Fibroblast of lung (primary cell): ENCODE measurements at places on chromosomes 1 and 21.

GRCh38 chr1:182111496-182111895 lies 50.0 kb upstream of the ZNF648 start:
- DNase-seq: no peak

GRCh38 chr1:18239671-18240070 lies 132.1 kb downstream of the IGSF21 start:
- no peak for DNase-seq

- DNase-seq: no peak
Observed at GRCh38 chr1:237705462-237705861, 185.3 kb downstream of the ZP4 start.

- DNase-seq: no peak
Observed at GRCh38 chr1:116531917-116532316, 38.9 kb downstream of the CD58 start.

GRCh38 chr1:227351443-227351842 lies 33.2 kb upstream of the CDC42BPA start:
- peak; percentile 60 for DNase-seq

DNA sequence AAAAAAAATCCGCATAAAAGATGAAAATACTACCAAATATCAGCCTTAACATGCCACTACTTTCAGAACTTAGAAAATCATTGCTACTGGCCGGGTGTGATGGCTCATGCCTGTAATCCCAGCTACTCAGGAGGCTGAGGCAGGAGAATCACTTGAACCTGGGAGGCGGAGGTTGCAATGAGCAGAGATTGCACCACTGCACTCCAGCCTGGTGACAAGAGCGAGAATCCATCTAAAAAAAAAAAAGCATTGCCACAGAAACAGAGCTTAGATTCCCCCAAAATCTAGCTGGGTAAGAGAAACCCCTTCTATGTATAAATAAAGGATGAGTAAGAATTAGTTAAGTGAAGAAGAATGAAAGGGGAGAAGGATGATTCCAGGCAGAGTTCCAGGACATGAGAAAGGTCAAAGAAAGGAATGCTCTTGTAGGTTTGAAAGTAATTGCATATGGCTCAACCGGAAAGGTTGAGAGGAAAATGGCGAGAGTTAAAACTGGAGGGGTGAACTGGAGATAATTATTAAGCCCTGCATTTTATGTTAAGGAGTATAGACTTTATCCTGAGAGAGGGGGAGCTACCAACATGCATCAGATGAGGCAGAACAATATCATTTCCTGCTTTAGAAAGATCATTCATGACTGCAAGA lies 19.7 kb upstream of the NRDC start:
- DNase-seq: peak; percentile 95

- no peak for DNase-seq
Observed at GRCh38 chr1:37708471-37708870, 16.2 kb downstream of the CDCA8 start.

DNA sequence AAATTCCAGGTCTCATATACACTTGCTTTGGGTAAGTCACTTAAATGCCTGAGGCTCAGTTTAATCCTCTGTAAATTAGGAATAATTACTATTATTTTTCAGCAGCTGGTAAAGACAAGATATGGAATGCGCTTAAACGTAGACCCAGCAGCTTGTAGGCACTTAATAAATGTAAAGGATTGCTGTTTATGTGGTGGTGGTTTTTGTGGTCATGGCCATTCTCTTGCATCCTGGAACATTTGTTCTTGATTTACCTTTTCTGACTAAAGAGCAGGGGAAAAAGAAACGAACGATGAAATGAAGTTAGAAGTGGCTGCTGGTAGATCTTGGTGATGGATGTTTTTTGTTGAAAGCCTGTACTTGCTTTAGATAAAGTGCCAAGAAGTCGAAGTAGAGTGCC lies 195.0 kb upstream of the FOXD3 start:
- peak; percentile 11 for DNase-seq

DNA sequence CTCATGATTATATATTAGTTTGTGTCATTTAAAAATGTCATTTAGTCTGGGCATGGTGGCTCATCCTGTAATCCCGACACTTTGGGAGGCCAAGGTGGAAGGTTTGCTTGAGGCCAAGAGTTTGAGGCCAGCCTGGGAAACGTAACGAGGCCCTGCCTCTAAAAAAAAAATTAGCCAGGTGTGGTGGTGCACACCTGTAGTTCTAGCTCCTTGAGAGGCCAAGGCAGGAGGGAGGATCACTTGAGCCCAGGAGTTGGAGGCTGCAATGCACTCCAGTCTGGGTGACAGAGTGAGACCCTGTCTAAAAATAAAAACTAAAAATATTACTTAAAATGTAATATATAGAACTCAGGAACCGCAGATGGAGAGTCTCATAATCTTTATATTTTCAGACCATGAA lies 34.6 kb downstream of the RUNX3 start:
- DNase-seq: no peak

DNA sequence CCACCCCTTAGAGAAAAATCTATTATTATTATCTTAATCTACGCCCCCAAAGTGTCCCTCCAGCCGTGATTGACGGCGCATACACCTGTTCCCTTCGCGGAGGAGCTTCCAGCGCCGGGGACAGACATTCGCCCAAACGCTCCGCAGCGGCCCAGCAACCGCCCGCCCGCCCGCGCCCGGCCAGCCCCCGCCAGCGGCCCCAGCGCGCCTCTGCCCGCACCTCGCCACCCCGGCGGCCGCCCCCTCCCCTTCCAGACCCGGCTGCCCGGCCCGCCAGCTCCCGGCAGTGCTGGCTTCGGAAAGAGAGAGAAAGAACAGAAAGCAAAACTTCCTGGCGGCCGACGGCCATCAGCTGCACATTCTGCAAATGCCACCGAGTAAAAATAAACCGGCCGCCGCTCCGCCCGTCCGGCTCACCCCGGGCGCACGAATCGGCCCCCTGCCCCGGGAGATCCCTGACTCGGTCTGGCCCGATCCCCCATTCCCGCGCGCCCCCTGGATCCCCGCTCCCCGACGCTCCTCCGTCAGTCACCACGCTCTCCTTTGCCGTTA lies 1.6 kb downstream of the CASZ1 start:
- peak; percentile 11 for DNase-seq

DNA sequence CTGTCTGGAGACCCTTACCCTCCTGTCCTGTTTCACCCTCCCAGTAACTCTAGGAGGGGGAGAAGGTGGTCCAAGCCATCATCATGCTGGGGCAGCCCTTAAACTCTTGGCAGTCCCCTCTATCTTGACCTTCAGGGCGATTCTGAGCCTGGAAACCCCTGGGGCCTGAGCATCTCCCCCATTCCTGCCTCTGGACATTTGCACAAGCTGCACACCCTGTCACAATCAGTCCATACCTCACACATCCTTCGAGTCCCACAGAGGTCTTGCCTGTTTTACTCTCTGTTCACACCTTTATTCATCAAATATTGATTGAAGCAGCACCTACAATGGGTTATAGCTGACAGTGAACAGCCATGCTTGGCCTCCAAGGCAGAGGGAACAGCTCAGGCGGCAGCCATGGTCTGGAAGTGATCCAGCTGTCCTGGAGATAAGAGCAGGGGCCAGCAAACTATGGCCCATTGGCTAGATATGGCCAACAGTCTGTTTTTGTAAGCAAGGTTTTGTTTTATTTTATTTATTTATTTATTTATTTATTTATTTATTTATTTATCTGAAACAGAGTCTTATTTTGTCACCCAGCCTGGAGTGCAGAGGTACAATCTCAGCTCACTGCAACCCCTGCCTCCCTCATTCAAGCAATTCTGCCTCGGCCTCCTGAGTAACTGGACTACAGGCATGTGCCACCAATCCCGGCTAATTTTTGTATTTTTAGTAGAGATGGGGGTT lies 7.1 kb upstream of the FAM131C start:
- DNase-seq: no peak

DNA sequence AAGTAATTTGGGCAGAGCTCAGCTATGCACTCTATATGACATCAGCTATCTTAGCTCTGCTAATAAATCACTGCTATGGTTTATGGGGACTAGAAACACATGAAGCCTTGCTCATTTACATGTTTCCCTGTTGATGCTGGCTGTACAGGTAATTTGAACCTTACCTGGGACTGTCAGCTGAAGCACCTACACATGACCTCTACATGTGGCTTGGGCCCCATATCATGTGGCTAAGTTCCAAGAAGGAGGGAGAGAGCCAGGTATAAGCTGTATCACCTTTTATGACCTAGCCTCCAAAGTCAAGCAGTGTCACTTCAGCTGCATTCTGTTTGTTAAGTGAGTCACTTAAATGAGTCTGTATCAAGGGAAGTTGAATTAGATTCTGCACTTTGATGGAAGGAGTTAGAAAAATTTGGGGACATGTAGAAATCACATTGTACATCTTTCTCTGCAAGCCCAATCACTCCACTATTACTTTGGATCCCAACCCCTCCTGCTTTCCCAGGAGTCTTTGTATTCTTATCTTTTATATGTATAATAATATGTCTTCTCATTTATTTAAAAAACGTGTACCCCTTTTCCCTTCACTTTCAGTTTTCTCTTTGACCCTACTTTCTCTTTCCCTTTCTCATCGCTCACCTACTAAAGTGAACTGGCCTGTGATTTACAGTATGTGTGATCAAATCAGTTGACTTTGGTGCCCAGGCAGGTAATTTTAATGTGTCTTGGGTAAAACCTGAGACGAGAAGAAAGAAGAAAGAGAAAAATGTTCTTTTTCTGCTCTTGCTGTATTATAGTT lies 53.4 kb upstream of the PRKACB start:
- DNase-seq: no peak

DNA sequence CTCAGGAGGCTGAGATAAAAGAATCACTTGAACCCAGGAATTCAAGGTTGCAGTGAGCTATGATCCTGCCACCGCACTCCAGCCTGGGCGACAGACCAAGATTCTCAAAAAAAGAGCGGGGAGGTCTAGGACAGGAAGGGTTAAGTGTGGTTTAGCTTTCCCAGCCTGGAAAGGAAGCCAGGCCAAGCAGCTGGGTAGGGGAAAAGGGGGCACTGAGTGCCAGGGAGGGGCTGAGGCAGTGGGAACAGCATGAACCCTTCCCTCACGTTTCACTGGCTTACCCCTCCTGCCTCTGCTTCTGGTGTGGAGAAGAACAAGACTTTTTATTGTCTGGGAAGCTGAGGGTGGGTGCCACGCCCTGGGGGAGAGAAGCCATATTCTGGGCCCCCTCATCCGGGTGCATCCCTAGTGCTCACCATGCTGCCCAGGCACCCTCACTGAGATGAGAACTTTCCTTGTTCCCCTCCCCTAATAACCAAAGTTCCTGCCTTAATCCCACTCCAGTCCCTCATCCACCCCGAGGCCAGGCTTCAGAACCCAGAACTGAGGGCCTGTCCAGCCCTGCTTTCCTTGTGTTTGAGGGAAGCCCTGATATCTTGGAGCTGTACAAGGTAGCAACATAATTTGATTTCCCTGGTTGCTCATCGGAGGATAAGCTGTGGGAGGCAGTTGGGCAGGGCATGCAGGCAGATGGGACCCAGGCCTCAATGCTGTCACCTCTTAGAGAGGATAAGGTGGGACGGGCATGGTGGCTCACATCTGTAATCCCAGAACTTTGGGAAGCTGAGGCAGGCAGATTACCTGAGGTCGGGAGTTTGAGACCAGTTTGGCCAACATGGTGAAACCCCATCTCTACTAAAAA lies 2.0 kb upstream of the LMNA start:
- DNase-seq: no peak

GRCh38 chr1:156608981-156609380 lies 7.7 kb upstream of the GPATCH4 start:
- no peak for DNase-seq

- peak; percentile 38 for DNase-seq
Observed at GRCh38 chr1:37797750-37798345, 4.2 kb downstream of the MANEAL start.

GRCh38 chr1:201419746-201420607 lies 1.6 kb downstream of the TNNI1 start:
- no peak for DNase-seq

- DNase-seq: no peak
Observed at GRCh38 chr1:230825761-230826160, 42.6 kb downstream of the C1orf198 start.

GRCh38 chr1:158028969-158029368 lies 35.5 kb downstream of the KIRREL1 start:
- no peak for DNase-seq

GRCh38 chr21:18002393-18002792 lies 183.2 kb upstream of the C21orf91 start:
- no peak for DNase-seq

- peak; percentile 94 for DNase-seq
Observed at GRCh38 chr1:162690672-162691434, 58.6 kb downstream of the DDR2 start.

- DNase-seq: peak; percentile 92
Observed at GRCh38 chr21:16509476-16509875, 779.7 kb downstream of the USP25 start.

DNA sequence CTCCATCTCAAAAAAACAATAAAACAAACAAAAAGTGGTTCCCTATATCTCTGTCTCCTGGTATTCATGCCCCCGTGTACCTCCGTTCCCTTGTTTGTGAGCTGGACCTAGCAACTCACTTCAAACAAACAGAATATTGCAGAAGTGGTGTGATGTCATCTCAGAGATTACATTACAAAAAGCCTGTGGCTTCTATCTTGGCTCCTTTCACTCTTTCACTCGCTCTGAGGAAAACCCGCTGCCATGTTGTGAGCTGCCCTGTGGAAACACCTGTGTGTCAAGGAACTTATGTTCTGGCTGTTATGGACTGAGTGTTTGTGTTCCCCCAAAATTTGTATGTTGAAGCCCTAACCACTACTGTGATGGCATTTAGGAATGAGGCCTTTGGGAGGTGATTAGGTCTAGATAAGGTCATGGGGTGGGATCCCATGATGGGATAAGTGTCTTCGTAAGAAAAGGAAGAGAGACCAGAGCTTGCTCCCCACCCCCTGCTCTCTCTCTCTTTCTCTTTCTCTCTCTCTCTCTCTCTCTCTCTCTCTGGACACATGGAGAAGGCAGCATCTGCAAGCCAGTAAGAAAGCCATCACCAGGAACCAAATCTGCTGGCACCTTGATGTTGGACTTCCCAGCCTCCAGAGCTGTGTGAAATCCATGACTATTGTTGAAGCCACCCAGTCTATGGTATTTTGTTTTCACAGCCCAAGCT lies 7.4 kb upstream of the HYI start:
- no peak for DNase-seq

GRCh38 chr1:179208681-179209477 lies 20.6 kb downstream of the ABL2 start:
- DNase-seq: no peak

DNA sequence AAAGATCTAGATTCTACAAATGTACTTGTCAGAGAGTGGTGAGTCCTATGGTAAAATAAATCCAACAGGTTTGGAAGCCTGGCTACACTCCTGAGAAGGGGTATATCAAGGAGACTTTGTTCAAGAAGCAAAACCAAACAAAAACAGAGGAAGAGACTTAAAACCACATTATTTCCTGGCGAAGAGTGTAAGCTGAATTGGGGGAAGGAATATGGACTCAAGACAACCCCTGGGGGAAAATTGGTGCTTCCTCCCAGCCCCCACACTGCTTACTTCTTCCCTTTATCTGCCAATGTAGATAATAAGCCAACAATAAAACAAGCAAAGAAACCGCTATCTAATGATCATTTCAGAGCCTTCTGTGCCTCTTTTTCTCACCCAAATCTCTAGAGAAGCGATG lies 48.4 kb upstream of the ZBTB18 start:
- no peak for DNase-seq

- DNase-seq: peak; percentile 59
Observed at GRCh38 chr1:30697571-30698376, 25.6 kb downstream of the MATN1 start.
